ENCODE measurements at places on chromosomes 3 and 15.

- no peak for DNase-seq
These were observed 102.7 kb downstream of the PTPRG start for GRCh38 chr3:61664105-61664482.

- DNase-seq = no peak
These were observed 469.6 kb upstream of the PPP2R3A start for GRCh38 chr3:135495891-135496290.

GRCh38 chr15:83057002-83057401 is 10.1 kb downstream of the BTBD1 start:
- DNase-seq = no peak

- DNase-seq = no peak
These were observed 56.3 kb downstream of the CORO2B start for GRCh38 chr15:68635141-68635540.

GRCh38 chr3:27146786-27147185 is 222.4 kb downstream of the NEK10 start:
- no peak for DNase-seq
